ENCODE measurements at places on chromosomes 12 and 14.

DNA sequence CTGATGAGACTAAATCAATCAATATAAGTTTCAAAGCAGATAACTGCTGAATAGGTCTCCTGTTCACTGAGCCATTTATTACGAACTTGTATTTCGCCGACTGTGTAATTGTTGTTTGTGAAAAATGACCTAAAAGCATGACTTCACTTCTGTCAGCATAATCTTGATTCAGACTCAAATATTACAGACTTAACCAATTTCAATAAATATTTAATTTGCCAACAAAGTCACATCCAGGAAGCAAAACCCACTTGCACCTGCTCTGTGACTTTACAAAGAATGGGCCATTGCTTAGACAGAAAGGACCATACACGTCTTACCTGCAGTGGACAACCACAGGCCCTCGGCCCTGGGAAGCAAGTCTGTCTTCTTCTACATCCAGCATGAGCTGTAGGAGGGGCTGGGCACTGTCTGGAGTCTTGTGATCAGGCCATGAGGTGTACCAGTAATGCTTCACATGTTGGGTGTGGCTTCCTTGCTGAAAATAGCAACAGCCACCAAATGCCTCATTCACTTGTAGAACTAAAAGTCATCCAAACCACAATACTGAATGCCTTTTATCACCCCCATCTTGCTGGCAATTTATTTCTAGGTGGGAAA lies 23.5 kb upstream of the PTPRB start:
- no peak for DNase-seq

GRCh38 chr14:91135039-91135438 lies 21.2 kb downstream of the DGLUCY start:
- DNase-seq, result no peak

GRCh38 chr12:69024907-69025306 lies 91.9 kb upstream of the CPM start:
- DNase-seq, result no peak

DNA sequence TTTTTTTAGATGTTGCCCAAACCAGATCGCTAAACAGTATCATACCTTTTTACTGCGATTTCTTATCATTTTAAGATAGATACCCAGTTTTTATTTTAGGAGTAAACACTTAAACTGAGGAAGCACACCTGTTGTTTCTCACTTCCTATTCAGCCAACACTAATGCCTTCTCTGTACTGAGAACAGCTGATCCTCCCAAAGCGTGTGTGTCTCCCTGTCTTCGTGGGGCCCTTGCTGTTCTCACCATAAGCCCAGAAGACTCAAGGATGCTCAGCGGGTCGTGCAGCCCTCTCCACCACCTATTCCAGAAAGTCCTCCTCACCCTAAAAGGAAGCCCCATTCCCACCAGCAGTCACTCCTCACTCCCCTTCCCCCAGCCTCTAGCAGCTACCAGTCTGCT lies 14.8 kb downstream of the PPP2R5C start:
- no peak for DNase-seq

DNA sequence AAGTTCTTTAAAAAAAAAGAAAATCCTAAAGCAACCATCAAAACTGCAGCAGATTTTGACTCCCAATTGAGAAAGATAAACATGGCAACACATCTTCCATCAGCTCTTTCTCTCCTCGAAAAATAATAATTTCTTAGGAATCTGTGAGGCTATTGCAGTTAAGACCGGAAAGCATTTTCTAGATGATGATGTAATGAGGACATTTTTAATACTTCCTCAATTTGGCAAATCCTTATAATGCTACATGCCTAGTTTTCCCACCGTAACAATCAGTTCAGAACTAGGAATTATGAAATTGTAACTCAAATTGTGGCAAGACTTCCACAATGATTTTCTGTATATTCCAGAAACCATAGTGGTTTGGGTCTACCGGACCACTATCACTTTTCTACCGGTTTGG lies 180.9 kb upstream of the PDE3A start:
- no peak for DNase-seq

- DNase-seq, result no peak
These were observed 55.6 kb downstream of the CLIP1 start for GRCh38 chr12:122366685-122367475.

DNA sequence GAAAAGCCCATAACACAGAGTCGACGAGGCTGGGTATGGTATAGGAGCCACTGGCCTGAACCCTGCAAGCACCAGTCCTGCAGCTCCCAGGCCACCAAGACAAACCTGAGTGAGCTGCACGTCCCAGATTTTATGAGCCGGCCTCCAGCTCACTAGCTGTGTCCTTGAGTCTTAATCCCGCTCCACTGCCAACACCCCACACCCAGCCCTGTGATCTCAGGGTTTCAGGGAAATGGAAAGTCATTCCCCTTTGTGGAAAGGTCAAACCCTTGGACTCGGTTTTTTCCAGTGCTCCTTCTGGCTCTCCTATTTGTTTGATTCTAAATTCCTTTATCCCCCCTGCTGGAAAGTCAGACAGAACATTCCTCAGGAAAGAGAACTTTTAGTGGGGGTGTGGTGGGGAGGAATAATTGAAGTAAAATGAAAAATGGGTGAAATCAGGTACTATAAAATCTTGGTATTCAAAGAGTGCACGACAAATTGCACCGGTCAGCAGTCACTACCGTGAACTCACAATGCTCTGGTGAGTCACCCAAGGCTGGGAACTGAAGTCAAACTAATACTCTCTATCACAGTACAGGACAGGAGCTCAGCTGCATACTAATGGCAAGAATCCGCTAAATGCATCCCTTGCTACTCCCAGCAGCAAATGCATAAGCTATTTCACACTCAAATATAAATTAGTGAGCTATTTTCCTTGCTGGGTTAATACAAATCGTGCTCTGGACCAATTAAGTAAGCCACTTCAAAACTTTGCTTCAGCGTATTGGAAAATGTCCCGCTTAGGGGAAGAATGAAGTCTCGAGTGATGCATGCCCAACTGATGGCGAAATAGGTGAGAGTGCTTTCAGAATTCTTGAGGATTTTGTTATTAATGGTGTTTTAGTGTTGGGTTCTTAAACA lies 9.0 kb downstream of the PITPNM2 start:
- peak; percentile 77 for DNase-seq

DNA sequence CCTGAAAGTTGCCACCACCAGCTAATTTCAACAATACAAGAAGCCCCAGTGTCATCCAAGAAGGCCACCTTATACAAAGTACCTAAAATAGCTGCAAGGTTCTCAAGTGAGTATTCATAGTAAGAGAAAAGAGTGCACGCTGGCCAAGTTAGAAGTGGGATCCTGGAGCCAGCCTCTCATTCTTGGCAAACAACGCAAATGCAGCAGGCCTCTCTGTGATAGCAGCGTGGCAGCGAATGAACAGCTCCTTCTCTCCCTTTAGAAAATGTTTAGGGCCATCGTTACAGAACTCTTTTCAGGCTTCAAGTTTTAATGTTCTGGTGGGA lies 78.0 kb upstream of the IFNG-AS1 start:
- peak; percentile 69 for DNase-seq

- no peak for DNase-seq
These were observed 136.7 kb downstream of the GPR135 start for GRCh38 chr14:59328454-59328853.

DNA sequence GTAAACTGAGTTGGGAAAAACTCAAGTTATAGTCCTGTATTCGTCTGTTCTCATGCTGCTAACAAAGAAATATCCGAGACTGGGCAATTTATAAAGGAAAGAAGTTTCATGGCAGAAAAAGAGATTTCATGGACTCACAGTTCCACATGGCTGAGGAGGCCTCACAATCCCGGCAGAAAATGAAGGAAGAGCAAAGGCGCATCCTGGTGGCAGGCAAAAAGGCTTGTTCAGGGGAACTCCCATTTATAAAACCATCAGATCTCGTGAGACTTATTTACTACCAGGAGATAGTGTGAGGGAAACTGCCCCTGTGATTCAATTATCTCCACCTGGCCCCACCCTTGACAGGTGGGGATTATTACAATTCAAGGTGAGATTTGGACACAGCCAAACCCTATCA lies 292.6 kb upstream of the SYT1 start:
- DNase-seq, result no peak

- DNase-seq, result no peak
These were observed 1.7 kb downstream of the FGFR1OP2 start for GRCh38 chr12:26939953-26940352.

- no peak for DNase-seq
These were observed 26.8 kb downstream of the RFLNA start for GRCh38 chr12:124321556-124322270.

GRCh38 chr14:59632381-59632780 lies 55.8 kb upstream of the CCDC175 start:
- DNase-seq, result peak; percentile 14

- no peak for DNase-seq
These were observed 13.0 kb downstream of the ZBTB39 start for GRCh38 chr12:56993346-56993745.

DNA sequence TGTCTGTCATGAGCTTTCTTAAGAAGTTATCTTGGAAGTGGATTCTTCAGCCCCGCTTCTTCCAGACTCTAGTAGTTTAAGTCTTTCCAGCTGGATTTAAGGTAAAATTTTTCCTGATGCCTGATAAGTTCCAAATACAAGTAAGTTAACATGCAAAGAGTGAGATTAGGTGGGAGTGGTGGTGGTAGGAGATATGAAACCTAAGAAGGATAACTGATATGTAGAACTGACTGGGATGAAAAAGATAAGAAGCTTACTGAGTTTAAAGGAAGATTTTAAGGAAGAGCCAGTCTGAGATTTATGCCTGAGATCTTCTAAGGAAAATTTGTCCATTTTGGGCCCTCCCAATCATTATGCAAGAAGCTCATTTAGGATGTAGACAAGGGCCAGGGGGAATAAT lies 250.9 kb upstream of the SYT10 start:
- no peak for DNase-seq

- no peak for DNase-seq
These were observed 44.9 kb downstream of the PTPRR start for GRCh38 chr12:70875628-70876027.

GRCh38 chr14:26729851-26730250 lies 132.0 kb upstream of the NOVA1 start:
- no peak for DNase-seq

- DNase-seq, result no peak
These were observed 299.4 kb downstream of the CACNA1C start for GRCh38 chr12:2352203-2352602.

- no peak for DNase-seq
These were observed 7.1 kb upstream of the MYF6 start for GRCh38 chr12:80700327-80700726.

DNA sequence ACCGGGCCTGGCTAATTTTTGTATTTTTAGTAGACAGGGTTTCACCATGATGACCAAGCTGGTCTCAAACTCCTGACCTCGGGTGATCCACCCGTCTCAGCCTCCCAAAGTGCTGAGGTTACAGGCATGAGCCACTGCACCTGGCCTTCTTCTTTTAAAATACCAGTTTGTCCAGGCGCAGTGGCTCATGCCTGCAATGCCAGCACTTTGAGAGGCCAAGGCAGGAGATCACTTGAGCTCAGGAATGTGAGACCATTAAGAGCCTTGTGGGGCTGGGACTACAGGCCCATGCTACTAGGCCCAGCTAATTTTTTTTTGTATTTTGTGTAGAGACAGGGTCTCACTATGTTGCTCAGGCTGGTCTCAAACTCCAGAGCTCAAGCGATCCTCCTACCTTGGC lies 8.1 kb upstream of the PEBP1 start:
- DNase-seq, result no peak

DNA sequence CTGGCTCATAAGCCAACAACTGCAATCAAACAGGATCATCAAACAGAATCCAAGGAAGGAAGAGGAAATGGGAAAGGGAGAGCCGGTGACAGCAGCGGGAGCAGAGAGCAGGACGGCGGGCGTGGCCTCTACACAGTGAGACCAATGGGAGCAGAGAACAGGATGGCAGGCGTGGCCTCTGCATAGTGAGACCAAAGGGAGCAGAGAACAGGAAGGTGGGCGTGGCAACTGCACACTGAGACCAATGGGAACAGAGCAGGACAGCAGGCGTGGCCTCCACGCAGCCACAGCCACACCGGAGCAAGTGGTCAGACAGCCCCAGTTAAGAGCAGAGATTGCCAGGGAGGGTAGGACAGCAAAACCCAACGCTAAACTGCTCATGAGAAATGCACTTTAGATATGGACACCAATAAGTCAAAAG lies 16.4 kb downstream of the LRCOL1 start:
- peak; percentile 92 for DNase-seq

DNA sequence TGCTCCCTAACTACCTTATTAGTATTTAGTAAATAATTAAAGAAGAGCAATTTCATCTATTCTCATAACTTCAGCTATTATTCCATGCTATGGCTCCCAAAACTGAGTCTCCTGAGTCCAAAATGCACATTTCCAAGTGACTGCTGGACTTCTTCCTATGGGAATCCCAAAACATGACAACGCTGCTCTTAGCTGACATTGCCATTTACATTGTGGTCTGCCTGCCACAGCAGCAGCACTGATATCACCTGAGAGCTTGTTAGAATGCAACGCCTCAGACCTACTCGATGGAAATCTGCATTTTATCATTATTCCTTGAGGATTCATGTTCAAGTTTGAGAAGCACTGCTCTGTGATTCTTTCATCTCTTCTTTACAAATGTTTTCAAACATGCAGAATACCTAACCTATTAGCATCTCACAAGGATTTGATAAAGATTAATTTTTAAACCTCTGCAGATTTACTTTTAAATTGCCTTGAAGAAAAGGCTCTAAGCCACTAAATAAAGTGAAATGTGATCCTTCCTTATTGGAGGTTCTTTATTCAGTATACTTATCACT lies 77.7 kb downstream of the SEC23A start:
- DNase-seq, result no peak

GRCh38 chr14:103121846-103122584 lies 1.2 kb upstream of the TNFAIP2 start:
- DNase-seq, result peak; percentile 97

DNA sequence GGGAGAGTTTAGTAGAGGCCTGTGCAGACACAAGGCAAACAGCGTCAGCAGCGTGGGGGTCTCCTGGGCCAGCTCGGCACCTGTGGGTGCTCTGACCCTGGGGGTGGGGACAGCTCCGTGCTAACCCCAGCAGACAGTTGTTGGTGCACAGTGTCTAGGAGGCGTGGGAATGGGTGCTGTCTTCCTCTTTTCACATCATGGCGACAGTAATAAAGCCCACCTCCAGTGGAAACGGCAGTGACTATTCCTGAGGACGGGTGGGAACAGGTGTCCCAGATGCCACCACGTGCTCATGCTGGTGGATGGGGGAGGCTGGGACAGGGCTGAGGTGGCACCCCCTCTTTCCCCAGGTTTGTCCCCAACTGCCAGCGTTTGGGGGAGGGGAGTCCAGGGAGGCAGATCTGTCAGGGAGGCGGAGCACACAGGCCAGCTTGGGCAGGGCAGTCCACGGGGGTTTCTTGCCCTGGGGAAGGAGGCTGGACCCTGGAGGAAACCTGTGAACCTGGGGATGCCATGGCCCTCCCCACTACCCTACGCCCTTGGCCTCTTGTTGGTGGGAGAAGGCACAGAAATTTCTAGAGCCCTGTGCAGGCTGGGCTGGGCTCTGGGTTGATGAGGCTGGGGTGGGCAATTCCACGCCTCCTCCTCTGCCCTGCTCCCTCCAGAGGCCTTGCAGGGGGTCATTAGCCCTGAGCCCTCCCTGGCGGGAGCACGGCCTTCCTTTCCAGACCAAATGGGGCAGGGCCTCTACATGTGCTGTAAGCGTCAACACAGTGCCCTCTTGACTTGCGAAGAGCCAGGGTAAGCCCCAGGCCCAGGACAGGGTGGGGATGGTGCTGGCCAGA lies 3.8 kb downstream of the ZBTB42 start:
- DNase-seq, result peak; percentile 12

GRCh38 chr14:57865066-57865402 lies 858 bp downstream of the SLC35F4 start:
- DNase-seq, result no peak

All from right cardiac atrium (tissue), 5 donors.